ENCODE measurements at places on chromosomes 12 and 14.

- DNase-seq, result no peak
Observed at GRCh38 chr12:114030451-114030850, 64.3 kb upstream of the RBM19 start.

DNA sequence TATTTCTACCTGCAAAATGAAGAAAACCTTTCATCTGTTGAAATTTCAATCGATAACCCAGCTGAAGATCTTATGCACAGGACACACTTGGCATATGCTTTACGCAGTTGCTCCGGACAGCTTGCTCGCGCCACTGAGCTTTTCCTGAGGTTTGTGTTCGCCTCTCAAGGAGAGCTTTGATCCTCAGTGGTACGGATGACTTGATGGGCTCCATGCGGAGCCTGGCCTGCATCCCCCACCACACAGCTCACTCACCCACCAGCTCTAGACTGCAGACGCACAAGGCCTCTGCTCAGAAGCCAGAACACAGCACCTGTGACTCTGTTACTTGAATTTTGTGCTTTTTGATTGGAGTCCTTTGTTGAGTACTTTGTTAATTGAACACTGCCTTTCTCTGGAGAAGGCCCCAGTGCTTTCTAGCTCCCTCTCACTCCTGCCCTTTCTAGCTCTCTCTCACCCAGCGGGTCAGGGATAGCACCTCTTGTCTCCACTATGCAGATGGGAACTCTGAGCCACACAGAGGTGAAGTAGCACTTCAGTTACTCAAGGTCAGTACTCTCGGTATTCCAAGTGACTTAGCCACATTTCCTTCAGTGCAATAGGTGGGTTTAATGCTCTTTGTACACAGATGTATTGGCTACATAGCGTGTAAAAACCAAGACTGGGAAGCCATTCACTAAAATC, 52.1 kb downstream of the TBC1D30 start:
- no peak for DNase-seq

DNA sequence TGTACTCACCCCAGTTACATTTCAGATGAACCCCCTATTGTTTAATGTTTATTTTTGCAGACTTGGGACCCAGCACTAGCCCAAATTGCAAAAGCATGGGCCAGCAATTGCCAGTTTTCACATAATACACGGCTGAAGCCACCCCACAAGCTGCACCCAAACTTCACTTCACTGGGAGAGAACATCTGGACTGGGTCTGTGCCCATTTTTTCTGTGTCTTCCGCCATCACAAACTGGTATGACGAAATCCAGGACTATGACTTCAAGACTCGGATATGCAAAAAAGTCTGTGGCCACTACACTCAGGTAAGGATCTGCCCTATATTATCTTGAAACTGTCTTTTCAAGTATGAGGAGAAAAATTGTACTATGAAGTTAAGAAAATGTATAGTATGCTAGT, 1.2 kb downstream of the GLIPR1 start:
- DNase-seq, result no peak

- DNase-seq, result no peak
Observed at GRCh38 chr12:68119724-68120211, 39.8 kb downstream of the IFNG start.

DNA sequence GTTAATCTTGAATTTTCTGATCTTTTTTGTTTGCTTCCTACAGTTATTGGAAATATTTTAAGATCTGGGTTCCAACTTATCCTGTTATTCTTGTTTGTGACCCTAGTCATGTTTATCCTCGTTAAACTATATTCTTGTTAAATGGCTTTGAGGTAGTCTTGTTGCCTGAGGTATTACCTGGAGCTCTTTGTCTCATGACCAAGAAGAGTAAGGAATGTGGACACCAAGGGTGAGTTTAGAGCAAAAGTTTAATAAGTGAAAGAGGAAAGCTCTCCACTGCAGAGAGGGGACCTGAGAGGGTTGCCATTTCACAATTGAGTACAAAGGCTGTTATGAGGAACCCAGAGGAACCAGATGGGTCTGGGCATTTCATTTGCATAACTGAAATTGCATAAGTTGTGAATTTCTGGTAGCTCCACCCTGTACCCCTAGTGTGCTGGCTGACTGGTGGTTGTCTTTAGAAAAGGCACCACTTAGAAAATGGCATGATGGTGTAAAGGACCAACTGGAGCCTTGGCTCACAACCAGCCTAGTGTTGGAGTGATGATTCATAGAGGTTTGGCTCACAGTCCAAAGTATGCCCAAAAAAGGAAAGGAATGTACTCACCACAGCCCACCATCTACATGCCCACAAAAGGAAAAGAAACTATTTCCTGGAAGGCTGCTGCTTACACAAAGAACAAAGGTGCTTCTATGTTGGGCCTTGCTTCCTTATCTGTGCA, 36.7 kb upstream of the RESF1 start:
- DNase-seq, result no peak

DNA sequence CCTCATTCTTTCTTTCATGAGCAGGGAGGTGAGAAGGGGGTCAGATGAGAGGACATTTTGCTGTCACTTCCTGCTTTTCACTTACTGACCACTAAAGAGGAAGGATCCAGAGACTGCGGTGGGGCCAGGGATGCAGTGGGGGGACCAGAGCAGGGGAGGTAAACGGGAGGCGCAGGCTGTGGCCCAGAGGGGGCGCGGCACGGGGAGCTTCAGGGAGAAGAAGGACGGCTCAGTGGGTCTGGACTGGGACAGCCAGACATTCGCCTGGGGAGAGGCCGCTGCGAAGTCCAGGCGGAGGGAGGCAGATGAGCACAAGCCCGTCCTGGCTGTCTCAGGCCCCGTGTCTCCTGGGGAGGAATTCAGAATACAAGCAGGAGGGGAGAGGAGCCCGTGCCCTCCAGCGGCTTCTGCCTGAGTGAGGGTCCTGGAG, 41.2 kb downstream of the SLC6A12 start:
- no peak for DNase-seq

- no peak for DNase-seq
Observed at GRCh38 chr14:52397844-52398243, 83.7 kb downstream of the PTGER2 start.

GRCh38 chr12:94586589-94587259, 63.6 kb downstream of the TMCC3 start:
- DNase-seq, result no peak

- DNase-seq, result no peak
Observed at GRCh38 chr12:42332301-42333285, 6.6 kb downstream of the PPHLN1 start.

DNA sequence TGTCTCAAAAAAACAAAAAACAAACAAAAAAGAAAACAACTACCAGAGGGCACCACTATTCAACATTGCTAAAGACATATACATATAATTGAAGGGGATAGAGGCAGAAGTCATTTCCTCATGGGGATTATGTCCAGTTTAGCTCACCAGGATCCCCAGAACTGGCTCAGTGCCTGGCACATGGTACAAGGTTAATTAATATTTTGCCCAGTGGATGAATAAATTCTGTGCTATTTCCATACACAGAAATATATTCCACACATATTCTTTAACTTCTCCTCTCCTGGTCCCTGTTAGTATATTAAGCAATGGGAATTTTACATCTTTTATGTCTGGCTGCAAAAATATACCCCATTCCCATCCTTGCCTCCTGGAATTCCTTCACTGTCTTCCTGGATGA, 6.7 kb downstream of the FOS start:
- peak; percentile 11 for DNase-seq

DNA sequence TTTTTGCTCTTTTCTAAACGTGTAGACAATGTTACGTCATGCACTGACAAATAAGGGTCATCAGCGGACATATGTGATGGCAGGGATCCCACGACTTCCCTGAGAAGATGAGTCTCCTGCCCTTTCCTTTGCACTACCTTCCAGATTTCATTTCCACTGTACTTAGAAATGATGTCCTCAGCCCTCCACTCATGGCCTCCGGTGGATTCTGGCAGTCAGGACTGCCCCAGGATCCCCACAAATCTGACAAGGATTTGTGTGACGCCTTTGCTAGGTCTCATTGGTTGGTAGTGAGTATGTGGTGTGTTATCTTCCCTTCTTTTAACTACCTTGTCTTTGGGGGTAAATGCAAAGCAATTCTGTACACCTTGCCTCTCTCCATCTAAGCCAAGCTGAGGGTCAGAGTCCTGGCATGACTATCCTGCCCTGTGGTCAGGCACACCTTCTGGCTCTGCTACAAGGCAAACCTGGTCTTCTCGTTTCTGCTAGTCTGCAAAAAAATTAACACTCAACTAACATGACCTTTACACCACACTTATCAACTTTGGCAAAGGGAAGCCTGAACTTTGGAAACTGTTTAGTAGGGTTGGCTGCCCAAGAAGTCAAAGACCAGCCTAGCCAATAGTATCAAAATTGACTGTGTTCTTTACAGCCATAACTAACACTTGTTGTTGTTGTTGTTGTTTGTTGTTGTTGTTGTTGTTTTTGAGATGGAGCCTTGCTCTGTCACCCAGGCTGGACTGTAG, 17.3 kb upstream of the DHRS4 start:
- DNase-seq, result no peak

GRCh38 chr14:68379510-68380328, 413.1 kb downstream of the ZFP36L1 start:
- DNase-seq, result no peak

- no peak for DNase-seq
Observed at GRCh38 chr14:22481546-22481945, 107.5 kb downstream of the DAD1 start.

DNA sequence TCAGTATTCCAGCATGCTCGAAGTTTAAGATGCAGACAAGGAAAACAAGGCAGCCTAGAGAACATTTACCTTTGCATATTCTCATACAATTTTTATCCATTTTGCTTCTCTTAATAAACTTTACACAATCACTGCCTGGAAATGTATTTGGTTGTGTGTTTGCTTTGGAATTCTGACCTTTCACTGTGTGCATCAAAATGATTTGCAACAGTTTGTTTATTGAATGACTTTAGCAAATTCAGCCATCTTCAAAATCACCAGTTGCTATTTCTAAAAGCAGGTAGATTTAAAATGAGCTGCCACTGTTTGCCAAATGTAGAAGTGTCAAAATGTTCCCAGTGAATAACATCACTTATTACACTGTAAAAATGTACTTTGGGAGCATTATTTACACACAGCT, 669.9 kb downstream of the SLC16A7 start:
- no peak for DNase-seq

DNA sequence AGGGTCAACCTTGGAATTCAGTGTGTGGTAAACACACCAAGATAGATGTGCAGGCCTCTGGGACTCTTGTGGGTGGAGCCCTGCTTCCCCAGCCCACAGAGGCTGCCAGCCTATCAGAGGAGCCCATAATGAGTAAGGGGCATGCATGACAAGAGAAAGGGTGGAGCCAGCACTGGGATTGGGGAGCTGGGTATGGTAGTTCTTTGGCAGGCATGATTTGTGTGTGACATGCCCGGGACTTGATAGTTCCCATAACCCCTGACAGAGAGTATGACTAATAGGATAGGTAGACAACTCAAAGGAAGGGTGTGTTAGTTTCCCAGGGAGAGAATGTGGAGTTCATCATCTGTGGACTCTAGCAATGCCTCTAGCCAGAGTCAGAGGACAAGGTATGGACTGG, 143.0 kb downstream of the EMP1 start:
- no peak for DNase-seq

GRCh38 chr12:34051486-34051885, 29.2 kb downstream of the ALG10 start:
- no peak for DNase-seq

DNA sequence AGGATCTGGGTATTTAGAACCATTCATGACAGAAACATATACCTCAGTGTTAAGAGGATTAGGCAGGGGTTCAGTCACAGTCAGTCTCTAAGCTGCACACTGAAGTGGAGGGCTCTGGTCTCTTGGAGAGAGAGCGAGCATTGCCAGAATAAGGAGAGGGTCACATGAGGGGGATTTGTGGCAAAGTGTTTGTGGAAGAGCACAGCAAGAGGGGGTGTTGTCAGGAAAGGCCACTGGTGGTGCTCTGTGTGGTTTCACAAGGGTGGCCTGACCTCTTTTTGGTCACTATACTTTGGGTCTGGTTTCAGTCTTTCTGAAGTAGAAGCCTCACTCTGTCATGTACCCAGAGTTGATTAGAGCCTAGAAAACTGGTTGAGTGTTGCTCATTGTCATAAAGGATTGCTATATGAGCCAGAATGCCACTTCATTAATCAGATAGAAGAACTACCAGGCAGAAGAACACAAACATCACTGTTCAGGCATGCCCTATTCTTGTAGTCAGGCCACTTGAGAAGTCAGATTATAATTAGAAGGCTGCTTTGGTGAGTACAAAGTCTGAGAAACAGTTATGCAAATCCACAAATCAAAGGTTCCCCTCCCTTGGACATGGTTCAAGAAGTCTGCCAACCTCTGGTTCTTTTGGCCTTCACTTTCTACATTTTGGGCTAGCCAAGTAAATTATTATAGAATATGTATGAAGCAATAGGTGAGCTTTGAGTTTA, 8.4 kb downstream of the TMEM19 start:
- DNase-seq, result no peak

DNA sequence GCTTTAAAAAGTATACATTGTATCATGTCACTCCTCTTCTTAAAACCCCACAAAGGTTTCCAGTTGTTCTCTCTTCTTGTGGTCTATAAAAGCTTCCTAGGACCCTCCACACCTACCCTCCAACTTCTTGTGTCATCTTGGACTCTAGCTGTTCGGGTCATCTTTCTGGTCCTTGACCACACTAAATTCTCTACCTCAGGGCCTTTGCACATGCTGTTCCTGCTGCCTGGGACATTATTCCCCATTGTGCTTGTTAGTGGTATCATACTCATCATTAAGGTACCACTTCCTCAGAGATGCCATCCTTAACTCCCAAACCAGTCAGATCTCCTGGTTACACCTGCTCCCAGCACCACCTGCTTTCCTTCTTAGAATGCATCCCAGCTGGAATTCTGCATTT, 294.0 kb downstream of the KSR2 start:
- DNase-seq, result no peak

DNA sequence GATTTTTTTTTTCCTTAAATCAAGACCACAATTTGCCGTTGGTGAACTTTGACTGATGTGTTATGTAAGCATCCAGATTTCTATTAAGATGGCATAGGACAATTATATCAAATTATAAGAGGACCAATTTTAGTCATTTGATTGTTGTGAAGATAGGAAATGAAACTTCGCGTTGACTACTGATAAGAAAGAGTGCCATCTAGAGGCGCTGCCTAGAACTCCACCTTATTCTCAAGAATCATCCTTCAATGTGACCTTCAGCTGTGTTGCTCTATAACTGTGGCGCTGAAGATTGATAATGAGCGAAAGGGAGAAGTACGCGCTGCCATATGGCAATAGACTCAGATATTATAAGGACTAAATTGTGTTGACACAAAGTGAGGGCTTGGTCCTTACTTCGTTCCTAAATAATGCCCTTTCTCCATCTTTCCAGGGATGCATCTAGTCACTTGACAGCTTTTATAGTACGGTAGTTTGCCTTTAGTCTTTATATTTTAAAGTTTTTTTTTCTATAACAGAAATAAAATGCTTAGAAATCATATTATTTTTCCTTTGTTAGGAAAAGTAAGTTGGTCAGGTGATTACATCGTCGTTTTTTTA, 350.8 kb upstream of the STXBP6 start:
- peak; percentile 22 for DNase-seq

GRCh38 chr12:3520711-3521110, 29.7 kb downstream of the PRMT8 start:
- DNase-seq, result no peak

DNA sequence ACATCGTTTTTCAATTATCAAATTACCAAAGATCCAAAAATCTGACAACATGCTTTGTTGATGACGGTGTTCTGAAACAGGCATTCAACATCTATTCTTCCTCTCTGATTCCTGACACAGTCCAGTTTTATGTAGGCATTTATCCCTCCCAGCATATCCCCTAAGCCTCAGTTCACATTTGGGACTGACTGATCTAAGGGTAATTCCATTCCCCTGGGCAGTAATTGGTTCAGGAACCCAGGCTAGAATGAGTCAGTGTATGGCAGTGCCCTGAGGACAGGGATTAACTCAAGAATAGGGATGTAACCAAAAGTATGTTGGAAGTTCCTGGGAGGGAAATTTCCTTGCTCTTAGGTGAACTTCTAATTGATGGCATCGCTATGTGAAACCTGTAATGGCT, 10.3 kb upstream of the PCNX1 start:
- DNase-seq, result no peak

Data from breast epithelium (tissue), 4 donors.